Stomach (tissue), 19 donors: ENCODE measurements at places on chromosomes 7 and 10.

GRCh38 chr10:9066152-9066551 is 1011.7 kb downstream of the GATA3 start:
- no peak for DNase-seq

DNA sequence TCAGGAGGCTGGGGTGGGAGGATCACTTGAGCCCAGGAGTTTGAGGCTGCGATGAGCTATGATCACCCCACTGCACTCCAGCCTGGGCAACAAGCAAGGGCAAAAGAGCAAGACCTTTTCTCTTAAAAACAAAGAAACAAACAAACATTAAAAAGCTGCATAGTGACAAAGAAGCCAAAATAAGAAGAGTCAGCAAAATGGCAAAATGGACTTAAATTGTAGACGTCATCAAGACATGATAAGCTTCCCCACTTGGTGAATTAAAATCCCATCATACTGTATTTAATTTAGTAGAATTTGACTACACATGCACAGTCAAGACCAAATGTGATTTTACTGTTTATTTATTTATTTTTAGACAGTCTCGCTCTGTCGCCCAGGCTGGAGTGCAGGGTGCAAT is 48.8 kb upstream of the ATOH7 start:
- no peak for DNase-seq

- no peak for DNase-seq
These were observed 52.5 kb upstream of the SEPTIN7 start for GRCh38 chr7:35748371-35748770.

GRCh38 chr10:75272896-75273295 is 37.1 kb upstream of the COMTD1 start:
- DNase-seq: peak; percentile 57

GRCh38 chr10:110267276-110267675 is 37.4 kb downstream of the SMNDC1 start:
- DNase-seq: no peak

DNA sequence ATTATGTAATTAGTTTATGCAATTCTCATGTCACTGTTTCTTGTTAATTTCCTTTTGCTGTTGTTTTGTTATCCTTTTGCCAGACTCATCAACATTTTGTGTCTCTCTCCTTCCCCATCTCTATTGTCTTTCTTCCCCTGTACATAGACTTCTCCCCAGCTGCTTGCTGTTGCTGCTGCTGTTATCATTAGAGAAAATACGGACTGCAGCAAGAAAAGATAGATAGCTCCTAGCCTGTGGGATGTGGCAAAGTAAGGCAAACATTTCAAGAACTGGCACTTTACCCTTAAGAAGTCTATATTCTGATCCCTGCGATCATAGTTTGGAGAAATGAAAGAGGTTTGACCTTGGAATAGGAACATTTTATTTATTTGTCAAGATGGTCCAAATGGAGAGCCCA is 162.2 kb downstream of the AOAH start:
- no peak for DNase-seq

DNA sequence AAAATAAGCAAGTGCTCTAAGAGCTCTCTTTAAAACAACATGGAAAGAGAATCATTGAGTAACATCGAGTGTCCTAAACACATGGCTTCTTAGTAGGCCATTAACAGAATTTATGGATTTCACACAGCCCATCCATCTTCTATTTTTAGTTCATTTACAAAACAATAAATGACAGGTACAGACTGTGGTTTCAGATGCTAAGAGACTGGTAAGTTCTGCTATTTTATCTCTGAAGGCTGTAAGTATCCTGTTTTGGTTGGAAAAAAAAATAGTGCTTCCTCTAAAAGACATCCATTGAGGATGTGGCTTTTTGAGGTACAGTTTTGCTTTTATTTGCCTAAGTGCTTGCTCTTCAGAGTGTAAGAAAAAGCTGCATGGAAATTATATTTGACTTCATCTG is 27.4 kb upstream of the GNAI1 start:
- DNase-seq: no peak

DNA sequence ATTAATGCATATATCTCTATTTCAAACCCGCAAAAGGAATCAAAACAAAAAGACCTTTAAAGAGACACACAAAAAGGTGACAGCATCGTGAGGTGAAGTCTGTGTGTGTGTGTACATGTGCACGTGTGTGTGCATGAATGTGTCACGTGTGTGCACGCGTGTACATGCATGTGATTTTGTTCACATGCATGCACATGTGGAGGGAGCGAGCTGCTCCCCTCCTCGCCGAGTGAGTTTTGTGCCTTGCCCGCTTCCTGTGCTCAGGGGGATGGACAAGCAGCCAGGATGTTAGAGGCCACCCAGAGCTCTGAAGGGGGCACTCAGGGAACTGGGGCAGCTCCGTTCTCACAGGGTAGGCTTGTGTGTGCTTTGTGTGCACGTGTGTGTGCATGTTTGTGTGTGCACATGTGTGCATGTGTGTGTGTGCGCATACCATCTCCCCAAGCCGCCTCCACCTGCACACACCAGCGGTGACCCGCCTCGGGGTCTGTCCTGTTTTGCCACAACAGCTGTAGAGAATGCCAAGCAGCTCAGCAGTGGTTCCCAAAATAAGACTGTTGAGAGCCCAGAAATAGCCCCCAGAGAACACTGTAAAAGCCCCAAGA is 191.2 kb downstream of the PTPRN2 start:
- peak; percentile 35 for DNase-seq

DNA sequence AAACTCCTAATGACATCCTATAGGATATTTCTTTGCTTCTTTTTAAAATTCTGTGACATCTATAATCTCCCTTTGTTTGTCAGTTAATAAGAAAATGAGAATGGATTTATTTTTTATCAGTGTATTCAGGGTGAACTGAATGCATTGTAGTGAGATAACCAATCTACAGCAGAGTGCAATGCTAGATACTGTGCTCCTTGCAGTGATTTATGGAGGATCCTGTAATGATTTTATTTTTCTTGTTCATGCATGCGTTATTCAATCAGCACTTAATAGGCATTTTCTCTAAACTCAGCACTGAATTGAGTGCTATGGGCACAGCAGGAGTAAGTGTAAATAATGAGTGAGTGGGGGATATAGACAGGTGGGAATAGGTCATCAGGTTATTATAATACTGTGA is 253.9 kb downstream of the CDK14 start:
- no peak for DNase-seq

GRCh38 chr10:79932307-79932706 is 16.6 kb downstream of the SFTPD start:
- no peak for DNase-seq

- DNase-seq: no peak
These were observed 2.3 kb downstream of the HPS1 start for GRCh38 chr10:98444314-98445006.

- no peak for DNase-seq
These were observed 10.0 kb downstream of the DNAJC1 start for GRCh38 chr10:21993360-21994001.

GRCh38 chr10:79454259-79454658 is 8.8 kb upstream of the ZCCHC24 start:
- DNase-seq: no peak

- DNase-seq: no peak
These were observed 38.8 kb upstream of the ZNF365 start for GRCh38 chr10:62335326-62335725.

- no peak for DNase-seq
These were observed 110.3 kb downstream of the ADRA2A start for GRCh38 chr10:111187096-111187495.

- peak; percentile 90 for DNase-seq
These were observed 538 bp downstream of the TRIM8 start for GRCh38 chr10:102644646-102645387.
